Hematopoietic multipotent progenitor cell treated with erythropoietin and hydrocortisone succinate and interleukin-3 and kit ligand, for 15 days (in vitro differentiated cells): ENCODE measurements at places on chromosomes 7 and 10.

DNA sequence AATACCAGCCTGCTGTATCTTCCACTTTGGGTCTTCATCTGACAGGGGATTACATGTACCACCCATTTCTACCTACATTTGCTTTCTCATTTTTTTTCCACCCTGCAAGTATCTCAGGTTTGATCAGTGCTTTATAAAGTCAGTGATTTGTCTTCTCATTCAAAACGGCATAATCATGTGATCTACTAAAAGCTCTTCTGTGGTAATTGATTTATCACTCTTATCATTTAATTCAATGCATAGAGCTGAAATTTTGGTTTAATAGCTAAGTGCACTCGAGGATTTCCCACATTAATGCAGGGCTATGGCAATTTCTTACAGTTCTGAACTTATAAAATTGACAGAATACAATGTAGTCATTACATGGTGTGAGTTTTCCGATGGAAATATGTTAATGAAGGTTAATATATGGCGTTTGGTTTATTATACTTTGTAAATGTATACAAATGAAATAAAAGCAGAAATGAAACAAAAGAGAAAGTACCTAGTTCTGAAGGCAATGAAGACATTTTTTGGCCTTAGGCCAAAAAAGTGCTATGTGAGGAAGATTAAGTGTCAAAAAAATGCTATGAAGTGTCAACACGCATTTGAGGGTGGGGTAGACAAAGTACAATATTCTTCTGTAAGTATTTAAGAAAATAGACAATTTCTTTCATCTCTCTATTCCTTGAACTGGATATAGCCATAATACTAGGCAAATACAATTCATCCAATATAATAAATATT is 457.3 kb downstream of the ETV1 start:
- no peak for DNase-seq

- DNase-seq = no peak
Measured at GRCh38 chr7:81140775-81141174, 221.9 kb upstream of the SEMA3C start.

GRCh38 chr7:116999311-116999710 is 46.0 kb downstream of the ST7 start:
- DNase-seq = no peak

DNA sequence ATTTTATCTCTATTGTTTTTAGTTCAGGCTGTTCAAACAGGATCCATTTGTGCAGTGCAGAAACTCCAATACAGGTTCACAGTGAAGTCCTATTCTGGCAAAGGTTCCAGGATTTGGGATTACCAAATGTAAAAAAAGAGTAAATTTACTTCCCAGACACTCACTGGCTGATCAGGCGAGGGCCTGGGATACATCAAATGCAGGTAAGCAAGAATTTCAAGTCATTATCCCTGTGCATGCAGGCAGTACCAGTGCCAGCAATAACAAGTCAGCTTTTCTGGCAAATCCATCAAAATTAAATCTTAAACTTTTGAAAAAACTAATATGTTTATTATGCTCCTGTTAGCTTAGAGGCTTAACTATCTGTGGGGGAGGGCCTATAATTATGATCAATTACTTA is 6.3 kb downstream of the CDK6 start:
- no peak for DNase-seq

GRCh38 chr7:17105701-17106100 is 192.8 kb upstream of the AHR start:
- no peak for DNase-seq

DNA sequence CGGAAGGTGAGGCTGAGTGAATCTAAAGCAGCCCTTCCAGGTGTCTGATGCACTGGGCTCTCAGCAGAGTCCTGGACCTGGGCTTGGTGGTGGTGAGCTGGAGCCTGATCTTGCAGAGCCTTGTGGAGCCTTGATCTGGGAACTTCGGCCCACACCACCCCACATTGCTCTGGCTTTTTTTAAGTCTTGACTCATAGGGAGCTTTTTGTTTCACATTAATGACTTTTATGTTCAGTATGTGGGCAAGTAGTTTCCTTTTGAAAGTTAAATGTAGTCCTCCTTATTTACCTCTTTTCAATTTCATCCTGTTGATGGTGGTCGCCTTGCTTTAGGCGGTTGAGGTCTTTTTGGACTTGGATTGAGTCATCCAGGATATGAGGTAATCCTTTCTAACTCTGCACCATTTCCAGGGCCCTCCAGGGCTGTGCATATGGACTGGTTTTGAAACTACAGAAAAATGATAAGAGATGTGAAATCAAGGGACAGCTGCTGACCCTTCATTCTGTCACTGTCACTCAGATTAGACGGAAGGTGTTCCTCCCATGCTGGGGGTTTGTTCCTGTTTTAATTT is 2.9 kb upstream of the NRAP start:
- no peak for DNase-seq

GRCh38 chr7:43758822-43759683 is 573 bp downstream of the BLVRA start:
- peak; percentile 45 for DNase-seq

GRCh38 chr7:155741805-155742204 is 70.5 kb downstream of the SHH start:
- DNase-seq = no peak

GRCh38 chr10:126945351-126946030 is 40.3 kb downstream of the DOCK1 start:
- DNase-seq = no peak

GRCh38 chr7:96315125-96315512 is 6.8 kb downstream of the SLC25A13 start:
- no peak for DNase-seq

- DNase-seq = no peak
Measured at GRCh38 chr10:121579656-121580055, 18.6 kb downstream of the FGFR2 start.

DNA sequence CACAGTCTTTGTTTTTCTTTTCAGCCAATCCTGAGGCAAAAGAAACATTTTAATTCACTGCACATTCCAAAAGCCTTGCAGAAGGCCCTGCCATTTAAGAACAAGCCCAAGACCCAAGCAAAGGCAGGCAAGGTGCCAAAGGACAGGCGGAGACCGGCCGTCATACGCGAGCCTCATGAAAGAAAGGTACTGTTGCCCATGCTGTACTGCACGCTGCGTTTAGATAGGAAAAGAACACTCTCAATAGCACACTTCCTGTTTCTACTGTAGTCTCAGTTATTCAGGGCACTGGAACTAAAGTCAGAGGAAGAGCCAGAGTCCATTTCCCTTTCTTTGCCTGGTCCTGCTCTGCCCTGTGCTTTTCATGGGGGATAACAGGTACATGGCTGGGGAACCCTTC is 47.6 kb downstream of the BMS1 start:
- no peak for DNase-seq

DNA sequence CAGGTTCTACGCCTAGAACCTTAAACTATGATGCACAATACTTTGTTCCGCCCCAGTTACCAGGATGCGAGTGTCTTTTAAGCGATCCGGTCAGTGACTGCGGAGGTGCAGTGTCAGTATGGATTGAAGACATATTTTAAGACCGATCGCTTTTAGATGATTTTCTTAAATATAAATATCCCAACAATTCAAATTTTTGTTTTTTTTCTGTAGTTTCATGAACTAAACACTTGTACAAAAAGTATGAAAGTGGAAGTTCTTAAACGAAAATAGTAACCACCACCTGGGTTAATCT is 835 bp downstream of the COMMD3 start:
- DNase-seq = no peak

DNA sequence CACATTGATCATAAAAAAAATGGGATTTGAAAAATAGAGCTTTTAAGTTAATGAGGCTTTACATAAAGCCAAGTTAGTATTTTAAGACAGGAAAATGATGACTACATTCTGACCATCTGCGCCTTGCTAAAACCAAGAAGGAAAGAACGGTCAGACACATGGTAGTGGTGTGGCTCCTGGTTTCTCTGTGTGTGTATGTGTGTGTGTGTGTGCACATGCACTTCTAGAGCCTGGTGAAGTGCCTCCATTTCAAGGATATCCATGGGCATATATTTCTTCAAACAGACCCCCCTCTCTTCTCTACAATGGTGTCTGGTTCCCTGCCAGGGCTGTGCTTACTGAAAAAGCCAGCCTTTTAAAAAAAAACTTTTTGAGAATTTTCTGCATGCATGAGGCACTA is 80.9 kb downstream of the FRMPD2 start:
- no peak for DNase-seq
